ENCODE measurements at places on chromosomes 13 and 19.
A peak's percentile ranks its signal among the peaks of the same experiment; 100 is the strongest.

GRCh38 chr13:32647926-32648325, 61.7 kb downstream of the PDS5B start:
- DNase-seq, result no peak

DNA sequence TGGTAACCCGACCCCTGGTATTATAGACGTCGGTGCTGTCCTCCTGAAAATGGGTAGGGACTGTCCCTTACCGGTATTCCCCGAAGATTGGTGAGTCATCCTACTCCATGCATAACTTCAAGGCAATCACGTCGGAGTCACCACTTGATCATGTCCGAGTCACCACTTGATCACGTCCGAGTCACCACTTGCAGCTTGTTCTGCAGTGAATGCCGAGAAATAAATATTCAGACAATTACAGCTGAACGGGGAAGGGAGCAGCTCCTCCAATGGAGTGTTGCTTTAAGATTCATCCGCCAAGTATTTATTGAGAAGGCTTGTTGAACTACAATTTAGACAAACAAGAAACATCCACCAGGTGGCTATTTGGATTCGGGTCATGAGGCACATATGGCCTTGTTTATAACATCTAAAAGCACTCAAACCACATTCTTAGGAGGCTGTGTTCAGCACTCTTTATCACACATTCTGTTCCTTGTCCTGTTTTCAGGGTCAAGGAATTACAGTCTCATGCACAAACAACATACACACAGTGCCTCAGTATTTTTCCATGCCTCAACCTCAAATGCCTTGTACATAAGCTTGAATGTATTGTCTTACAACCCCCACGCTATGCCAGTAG, 43.1 kb downstream of the ZNF726 start:
- no peak for DNase-seq

DNA sequence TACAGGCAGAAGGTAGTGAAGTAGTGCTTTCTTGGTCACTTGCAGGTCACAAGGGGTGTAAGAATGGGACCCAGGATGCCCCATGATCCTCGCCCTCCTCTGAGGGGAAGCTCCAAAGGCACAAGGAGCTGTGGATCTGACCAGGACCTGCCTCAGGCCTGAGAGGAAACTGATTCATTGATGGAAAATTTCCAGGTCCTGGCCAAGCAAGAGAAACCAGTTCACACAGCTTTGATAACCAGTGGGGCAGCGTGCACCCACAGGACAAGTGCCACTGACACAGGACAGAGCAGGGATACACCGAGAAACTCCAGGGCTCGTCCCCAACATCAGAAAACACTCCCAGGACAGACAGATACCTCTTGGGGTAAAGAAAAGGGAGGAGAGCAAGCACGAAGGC, 177.1 kb downstream of the RBM26 start:
- DNase-seq, result no peak

- no peak for DNase-seq
Observed at GRCh38 chr13:26225896-26226617, 3.9 kb upstream of the RNF6 start.

- no peak for DNase-seq
Observed at GRCh38 chr13:44116562-44117332, 237.0 kb downstream of the LACC1 start.

DNA sequence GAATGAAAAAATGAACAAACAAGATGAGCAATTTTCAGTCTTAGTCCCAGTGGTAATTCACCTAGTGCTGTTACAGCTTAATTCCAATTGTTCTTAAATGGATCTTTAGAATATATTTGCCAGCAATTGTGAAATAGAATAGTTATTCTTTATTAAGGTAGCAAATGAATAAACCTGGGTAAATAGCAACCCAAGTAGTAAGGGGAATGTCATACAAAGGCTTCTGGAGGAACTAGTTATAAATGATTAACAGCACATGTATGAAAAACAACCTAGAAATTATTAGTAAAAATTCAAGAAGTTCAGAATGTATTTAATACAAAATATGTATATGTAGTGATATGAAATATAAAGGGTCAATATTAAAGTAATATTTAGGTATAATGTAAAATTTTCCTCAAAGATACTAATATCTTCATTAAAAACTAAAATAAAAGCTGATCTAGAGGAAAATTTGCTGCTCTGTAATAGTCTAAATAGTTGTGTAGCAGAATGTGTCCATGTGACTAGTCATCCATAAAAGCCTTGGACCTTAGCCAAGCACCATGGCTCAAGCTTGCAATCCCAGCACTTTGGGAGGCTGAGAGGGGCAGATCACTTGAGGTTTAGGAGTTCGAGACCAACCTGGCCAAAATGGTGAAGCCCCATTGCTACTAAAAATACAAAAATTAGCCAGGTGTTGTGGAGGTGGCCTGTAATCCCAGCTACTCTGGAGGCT, 535.9 kb upstream of the ATXN8OS start:
- DNase-seq, result no peak

- no peak for DNase-seq
Observed at GRCh38 chr19:55598034-55598433, 1.3 kb downstream of the FIZ1 start.

DNA sequence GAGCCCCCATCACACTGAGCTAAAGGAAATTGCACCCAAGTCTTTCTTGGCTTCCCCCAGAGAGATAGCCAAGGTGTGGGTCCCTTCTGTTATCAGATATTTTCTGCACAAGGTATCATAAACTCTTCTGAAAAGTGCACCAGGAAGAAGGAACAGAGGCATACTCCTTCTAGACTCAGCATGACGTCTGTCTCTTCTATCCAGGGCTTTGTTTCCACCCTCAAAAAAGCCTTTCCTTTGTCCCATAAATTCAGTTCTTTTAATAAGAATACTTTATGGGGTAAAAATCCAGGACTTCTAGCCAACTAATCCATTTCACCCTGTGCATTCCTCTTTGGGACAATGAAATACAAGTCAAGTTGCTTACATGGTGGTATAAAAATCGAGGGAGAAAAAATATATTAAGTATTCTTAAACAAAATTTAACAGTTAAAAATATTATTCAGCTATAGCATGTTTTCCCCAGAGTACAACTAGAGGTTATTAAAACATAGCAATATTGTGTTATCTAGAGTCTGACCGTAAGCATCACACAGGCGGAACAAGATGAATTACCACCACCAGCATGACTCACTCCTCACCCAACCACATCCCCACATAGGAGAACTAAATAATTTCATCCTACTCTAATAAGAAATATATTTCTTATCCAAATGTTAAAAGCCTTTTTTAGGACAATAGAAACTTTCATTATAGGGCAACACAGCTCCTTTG, 79.9 kb upstream of the GPC6 start:
- peak; percentile 85 for DNase-seq

DNA sequence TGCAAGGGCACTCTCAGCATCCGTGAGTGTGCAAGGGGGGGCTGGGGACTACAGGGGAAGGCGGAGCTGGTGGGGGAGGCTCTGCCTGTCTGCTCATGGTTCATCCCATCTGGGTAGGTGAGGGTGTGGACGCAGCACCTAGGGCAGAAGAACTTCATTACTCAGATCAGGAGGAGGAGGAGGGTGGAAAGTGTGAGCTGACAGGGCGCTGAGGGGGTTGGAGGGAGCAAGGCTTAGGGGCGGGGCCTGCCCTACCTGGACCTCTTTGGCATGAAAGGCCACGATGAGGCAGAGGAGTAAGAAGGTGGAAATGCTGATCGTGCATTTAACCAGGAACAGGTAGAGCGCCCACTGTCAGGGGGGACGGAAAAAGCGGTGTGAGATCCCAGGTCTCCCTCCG, 4.5 kb downstream of the KCNN4 start:
- DNase-seq, result no peak

- DNase-seq, result no peak
Observed at GRCh38 chr19:3669947-3670795, 30.1 kb downstream of the PIP5K1C start.

DNA sequence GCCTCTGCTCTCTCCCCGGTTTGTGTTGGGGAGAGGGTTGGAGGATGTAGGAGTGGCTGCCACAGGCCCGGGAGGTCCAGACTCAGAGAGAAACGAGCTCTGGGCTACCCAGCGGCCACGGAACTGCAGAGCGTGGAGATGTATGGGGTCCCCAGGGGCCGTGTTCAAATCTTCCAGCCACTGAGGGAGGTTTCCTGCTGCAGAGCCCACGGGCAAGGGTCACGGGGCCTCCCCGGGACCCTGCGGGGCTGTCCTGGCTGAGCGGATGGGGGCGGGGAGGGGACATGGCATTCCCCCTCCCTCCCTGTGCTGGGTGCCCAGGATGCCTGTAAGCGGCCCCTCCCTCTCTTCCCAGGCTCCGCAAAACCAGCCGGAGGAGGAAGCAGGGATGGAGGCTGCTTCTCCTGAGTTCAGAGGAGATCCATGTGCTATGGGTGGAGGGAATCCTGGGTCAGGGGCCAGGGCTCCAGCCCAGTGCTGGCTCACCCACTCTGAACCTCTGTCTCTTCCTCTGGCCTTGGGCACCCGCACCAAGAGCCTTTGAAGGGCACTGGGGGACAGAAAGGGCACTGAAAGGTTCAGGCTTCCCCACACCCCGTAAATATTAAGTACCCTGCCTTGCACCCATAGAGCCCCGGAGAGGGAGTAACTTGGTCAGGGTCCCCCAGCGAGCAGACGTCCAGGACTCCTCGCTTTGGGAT, 22.6 kb downstream of the SMIM24 start:
- DNase-seq, result no peak

GRCh38 chr19:46710687-46711086, 6.2 kb downstream of the PRKD2 start:
- DNase-seq, result no peak

GRCh38 chr13:45178349-45179162, 22.3 kb downstream of the KCTD4 start:
- peak; percentile 46 for DNase-seq

DNA sequence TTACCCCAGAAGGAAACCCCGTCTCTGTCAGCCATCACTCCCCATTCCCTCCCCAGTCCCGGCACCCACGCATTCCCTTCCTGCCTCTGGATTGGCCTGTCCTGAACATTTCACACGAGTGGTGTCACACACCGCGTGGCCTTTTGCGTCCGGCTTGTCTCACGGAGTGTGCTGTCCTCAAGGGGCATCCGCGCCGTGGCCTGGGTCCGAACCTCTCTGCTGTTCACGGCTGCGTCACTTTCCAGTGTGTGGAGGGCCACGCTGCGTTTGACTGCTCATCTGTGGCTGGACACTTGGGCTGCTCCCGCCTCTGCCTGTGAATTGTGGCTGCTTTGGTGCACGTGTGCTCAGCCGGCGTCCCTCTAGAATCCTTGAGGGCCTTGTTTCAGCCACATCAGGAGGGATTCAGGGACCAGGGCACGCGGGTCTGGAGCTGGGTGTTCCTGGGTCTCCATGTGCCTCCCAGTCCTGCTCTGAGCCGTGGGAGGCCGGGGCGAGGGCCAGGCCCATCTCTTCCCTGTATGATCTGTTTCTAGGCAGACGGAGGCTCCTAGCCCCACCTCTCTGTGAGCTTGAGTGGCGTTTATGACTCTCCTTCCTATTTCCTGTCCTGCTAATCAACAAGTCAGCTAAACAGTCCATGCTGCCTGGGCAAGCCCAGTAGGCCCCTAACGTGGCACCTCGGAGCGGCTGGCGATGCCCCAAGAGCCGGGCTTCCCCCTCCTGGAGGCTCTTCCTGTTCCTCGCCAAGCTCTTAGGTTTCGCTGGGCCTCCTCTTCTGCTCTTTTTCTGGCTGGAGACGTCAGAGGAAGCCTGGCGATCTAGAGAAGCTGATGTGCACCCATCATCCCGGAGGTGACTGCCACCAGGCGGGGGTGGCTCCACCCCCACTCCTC, 8.1 kb downstream of the STK11 start:
- DNase-seq, result no peak

DNA sequence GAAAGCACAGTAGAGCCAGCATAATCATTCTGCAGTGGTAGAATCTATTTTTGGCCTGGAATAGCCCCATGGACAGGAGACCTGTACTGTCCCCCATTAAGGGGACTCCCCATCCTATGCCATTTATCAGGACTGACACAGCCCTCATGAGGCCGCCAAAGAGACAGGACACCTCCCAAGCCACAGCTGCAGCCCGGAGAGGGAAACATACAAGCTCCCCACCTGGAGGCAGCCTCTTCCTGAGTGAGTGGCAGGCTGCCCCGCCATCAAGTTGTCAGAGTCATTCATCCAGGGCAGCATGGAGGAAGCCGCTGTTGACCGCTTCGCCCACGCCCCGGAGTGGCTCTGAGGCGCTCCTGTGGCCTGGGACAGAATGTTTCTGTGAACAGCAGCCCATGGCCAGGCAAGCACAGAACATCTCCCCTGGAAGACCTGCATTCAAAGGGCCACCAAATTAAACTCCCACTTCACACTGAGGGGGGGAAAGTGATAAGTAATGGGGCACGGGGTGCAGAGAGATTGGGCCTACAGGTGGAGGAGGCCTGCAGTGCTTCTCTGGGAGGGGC, 111.3 kb downstream of the ZDHHC20 start:
- DNase-seq, result no peak

- DNase-seq, result no peak
Observed at GRCh38 chr19:48023011-48023410, 20.9 kb downstream of the CABP5 start.

GRCh38 chr13:113118261-113119021, 4.2 kb upstream of the F10 start:
- DNase-seq, result no peak

DNA sequence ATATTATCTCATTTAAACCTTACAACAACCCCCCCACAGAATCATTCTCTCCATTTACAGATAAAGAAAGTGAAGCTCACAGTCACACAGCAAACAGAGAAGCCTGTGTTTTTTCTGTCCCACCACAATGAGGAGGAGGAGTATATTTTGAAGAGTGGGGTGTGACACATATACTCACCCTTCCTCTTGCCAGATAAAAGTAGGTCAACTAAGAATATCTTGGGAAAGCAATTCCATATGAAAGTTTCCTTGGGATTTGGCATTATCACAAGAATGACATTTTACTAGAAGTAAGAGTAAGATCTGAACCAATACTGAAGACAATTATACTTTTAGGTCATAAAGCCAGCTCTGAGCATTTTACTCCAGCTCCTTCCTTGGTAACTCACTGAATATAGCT, 287.5 kb upstream of the HTR2A start:
- DNase-seq, result no peak

GRCh38 chr13:80386592-80386991, 45.7 kb upstream of the SPRY2 start:
- no peak for DNase-seq

- DNase-seq, result no peak
Observed at GRCh38 chr13:110812121-110812868, 98.8 kb downstream of the ING1 start.

DNA sequence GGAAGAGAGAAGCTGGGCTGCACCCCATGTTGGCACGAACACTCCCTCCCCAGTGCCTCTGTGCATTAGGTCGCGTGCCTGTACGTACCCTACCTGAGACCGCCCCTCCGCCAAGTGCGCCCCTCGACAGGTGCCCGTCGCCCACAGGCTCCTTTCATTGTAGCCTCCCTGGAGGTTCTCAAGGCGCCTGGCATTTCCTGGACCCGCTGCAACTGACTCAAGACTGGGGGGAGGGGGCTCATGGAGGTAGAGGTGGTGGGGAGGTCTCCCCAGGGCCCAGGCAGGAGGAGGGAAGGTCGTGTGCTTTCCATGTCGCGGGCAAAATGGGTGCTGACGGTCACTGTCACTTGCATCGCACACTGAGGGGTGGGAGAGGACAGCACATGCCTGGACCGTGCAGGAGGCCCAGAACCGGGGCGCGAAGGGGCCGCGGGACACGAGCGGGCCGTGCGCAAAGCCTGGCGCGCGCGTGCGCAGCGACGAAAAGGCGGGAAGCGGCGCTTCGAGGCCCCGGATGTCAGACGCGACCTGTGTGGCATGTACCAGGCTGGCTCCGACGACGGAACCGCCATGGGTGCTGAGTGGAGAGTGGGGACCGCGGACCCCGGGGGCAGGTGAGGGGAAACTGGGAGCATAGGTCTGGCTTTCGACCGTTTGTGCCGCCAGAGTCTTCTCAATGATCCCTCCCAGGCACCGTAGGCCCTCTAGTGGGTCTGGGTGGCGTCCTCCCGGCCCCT, 16.5 kb downstream of the NFIX start:
- DNase-seq, result no peak

- no peak for DNase-seq
Observed at GRCh38 chr19:616747-617526, 16.4 kb downstream of the POLRMT start.
